Renal cortex interstitium (tissue), 15 donors: ENCODE measurements at places on chromosomes 3 and 15.

DNA sequence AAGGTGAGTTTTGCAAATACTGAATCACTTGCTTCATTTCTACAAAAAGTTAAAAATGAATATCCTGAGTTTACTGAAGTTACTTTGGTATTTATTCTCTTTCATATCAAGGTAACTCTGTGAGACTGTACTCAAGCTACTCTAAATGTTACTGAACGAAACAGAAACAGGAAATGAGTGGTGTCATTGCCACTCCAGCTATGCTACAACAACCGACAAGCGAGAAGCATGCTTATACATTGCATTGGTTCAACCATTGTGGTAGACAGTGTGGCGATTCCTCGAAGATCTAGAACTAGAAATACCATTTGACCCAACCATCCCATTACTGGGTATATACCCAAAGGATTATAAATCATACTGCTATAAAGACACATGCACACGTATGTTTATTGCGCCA, 313.2 kb upstream of the THBS1 start:
- DNase-seq = no peak

- DNase-seq = no peak
These were observed 151.0 kb downstream of the UBE3A start for GRCh38 chr15:25287823-25288222.

DNA sequence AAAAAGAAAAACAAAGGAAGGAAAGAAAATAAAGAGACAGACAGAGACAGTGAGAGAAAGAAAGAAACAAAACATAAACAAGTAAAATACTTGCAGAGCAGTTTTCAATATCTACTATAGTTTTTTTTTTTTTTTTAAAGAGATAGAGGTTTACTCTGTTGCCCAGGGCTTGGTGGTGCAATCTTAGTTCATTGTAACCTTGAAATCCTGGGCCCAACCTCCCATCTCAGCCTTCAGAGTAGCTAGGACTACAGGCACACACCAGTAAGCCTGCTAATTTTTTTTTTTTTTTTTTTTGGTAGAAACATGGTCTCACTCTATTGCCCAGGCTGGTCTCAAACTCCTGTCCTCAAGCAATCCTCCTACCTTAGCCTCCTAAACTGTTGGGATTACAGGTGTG, 23.1 kb downstream of the CLASP2 start:
- no peak for DNase-seq

GRCh38 chr3:103170651-103171050, 735.8 kb downstream of the ZPLD1 start:
- DNase-seq = no peak

DNA sequence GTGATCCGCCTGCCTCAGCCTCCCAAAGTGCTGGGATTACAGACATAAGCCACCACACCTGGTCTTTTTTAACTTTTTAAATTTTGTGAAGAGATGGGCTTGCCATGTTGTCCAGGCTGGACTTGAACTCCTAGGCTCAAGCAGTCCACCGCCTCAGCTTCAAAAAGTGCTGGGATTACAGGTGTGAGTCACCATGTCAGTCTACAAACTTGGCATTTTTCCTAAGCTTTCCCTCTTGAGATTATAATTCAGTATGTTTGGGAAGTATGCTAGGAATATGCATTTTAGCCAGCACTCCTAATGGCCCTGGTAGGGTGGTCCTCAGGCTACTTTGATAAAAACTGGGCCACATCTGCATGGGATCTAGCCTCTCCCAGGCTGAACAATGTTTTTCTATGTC, 4.4 kb downstream of the WDR73 start:
- DNase-seq = no peak

- no peak for DNase-seq
These were observed 39.5 kb upstream of the TPRG1 start for GRCh38 chr3:189132231-189132671.

DNA sequence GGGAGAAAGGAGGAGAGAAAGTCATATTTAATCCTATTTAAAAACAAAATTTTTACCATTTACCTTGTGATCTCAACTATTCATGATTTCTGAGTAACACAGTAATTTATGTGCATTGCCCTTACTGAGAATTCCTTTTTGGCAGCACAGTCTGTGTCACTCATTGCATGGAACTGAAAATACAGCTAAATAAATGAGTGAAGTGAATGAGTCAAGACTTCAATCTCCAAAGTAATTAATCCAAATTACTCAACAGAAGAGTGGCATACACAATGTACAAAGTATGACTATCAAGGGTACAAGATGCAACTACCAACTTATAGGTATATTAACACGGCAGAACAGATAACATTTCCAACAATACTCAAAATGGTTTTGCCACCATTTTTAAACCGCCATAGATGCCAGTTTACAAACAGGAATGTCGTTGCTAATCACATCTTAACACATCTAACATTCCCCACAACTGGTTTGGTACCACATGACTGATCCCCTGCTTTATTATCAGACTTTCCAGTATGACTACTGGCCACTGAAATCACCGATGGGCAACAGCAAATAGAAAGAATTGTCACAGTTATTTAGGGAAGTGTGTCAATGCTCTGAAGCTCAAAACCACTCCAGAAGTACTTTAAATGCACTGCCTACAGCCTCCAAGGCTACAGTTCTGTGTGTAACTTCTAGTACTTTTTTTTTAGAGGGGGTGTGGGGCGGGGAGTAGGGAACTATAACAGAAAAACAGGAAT, 410.4 kb downstream of the SHQ1 start:
- no peak for DNase-seq

DNA sequence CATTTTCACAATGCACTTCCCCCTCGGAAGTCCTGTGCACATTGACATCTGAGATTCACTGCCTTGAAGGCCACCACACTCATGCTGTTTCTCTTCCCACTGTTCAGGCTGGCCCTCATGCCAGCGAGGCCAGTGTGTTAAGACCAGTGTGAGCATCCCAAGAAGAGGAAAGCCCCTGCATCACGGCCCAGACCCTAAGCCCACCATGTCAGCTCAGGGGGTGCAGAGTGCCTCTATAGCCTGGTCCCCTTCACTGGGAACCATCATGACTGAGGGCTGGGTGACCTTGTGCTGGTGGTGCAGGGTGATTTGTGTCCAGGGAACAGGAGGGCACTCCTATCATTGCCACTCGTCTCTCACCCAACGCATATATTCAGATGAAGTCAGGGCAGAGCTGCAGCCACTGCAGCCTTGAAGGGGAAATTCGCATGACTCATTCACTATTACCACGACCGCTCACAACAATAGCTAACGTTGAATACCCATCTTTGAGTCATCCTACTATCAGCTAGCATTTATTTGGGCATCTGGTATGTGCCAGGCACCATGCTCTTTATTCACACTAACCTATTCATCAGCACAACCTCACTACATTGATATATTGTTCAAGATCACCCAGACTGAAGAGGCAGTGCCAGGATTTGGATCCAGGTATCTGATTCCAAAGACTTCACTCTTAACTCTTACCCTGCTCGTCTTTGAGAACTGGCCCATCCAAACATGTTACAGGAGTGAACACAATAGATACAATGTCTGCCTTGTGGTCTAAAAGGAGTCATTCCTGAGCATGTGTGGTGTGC, 58.8 kb upstream of the SLC6A11 start:
- no peak for DNase-seq

GRCh38 chr3:195005251-195005620, 265.7 kb downstream of the XXYLT1 start:
- DNase-seq = no peak

- DNase-seq = no peak
These were observed 419.8 kb upstream of the NR2F2 start for GRCh38 chr15:95910643-95911212.

DNA sequence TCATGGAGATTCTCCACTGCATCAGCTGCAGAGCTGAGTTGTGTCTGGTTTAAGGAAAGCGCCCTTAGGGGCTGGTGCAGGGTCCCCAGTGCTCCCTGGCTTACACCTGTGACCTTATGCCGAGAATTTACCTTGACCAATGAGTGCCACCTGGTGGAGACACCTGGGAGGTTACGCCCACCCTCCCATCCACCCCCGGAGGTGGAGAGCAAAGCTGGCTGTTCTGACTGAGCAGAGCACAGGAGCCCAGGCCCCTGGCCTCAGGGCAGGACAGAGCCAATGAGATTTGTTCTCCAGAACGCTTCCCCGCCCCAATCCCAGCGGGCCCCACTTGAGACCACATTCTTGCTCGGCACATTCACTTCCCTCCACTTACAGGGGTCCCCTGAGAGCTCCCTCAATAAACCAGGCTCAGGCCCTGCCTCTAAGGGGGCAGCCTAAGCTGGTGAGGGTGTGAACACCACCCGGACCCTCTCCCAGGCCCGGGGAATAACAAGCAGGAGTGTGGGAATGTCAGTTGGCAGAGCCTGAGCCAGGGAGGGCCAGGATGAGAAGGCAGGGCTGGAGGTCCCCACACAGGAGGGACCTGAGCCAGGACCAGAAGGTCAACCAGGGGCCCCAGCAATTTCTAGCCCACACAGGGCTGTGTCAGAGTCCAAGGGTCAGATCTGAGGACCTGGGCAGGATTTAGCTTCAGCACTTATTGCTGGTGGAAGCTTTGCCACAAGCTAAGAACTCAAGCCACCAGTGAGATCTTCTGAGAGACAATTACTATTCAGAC, 117.1 kb downstream of the TPRA1 start:
- DNase-seq = no peak

- peak; percentile 26 for DNase-seq
These were observed 69.5 kb upstream of the VEPH1 start for GRCh38 chr3:157572559-157573270.

- no peak for DNase-seq
These were observed 474.1 kb downstream of the FOXP1 start for GRCh38 chr3:71109241-71109976.

DNA sequence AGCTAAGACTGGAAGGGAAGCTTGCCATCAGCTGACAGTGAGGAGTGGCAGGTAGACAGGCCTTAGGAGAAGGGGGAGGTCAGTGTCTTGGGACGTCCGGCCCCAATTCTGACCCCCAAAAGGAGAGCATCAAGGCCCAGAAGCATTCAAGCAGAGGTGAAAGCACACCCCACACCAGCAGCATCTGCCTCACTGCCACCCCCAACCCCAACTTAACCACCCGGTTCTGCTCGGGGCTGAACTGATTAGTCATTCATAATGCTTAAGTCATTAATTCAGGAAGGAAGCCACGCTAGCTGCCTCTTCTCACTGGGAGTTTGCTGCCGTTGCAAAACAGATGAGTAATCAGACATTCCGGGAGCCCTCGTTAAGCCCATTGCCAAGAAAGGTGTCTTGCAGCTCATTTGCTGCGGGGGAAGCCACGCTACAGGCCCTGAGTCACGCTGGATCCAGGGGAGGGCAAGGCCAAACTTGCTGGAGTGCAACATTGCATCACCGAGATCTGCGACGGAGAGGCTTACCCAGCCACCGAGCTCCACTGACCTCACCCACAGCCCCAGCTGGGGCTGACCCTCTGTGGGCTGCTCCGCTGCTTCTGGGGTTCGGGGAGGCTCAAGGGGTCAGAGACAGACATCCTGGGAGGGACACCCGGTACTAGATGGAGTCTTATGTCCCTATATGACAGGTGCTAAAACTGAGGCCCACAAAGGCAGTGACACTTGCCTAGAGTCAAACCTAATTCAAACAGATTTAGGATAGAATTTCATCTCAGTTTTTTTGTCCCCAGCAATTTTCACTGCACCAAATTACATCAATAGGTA, 46.4 kb upstream of the HES1 start:
- DNase-seq = peak; percentile 48

DNA sequence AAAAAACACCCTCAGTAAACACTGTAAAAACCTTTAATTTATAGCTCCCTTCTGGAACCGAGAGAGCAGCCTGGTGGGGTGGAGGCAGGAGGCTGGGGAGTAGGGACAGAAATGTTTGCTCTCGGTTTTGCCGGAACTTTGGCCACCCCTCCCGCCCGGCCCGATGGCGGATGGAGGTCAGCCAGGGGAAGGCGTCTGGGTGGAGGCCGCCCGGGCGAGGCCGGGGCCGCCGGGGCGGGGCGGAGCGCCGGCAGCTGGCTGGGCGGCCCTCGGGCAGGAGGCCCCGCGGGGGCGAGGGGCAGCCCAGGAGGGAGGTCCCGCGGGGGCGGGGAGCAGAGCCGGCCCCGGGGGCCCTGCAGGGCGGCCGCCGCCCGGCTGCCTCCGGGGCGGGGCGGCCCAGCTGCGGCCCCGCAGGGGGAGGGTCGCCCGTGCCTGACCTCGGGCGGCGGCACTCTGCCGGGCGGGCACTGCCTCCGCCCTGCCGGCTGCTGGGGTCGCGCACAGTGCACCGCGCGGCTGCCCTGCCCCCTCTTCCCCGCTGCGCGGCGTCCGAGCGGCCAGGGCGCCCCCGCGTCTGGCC, 829 bp upstream of the SKIL start:
- peak; percentile 83 for DNase-seq

GRCh38 chr3:123390865-123391600, 57.9 kb downstream of the ADCY5 start:
- DNase-seq = no peak

DNA sequence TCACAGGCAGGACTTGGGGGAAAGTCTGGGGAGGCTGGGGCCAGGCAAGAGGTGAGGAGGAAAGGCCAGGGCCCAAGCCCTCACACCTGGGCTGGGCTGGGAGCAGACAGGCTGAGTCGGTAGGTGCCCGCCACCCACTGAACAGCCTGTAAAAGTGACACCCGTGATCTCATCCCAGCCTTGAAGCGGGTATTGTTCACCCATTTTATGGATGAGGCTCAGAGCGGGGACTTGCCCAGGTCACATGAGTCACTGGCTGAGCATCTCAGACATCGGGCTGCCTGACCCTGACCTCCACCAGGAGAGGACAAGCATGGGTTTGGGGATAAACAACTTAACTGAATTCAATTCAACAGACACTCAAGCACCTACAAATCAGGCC, 52.0 kb upstream of the CTSH start:
- DNase-seq = no peak

DNA sequence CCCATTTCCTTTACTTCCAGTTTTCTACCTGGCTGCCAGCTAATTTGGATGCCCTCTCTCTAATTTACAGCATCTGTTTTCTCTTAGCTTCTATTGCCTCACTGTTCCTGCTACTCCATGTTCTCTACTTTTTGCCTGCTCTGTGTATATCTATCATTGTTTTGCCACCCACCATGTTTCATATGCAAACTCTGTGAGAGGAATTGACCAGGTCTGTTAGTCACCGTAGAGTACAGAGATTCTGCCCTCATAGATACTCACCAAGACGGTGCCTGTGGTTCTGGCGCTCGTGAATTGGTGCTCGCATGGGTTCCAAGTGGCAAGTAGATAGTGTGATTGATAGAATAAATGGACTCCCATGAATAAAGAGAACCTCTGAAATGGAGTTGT, 288.8 kb downstream of the CNTN6 start:
- DNase-seq = no peak

DNA sequence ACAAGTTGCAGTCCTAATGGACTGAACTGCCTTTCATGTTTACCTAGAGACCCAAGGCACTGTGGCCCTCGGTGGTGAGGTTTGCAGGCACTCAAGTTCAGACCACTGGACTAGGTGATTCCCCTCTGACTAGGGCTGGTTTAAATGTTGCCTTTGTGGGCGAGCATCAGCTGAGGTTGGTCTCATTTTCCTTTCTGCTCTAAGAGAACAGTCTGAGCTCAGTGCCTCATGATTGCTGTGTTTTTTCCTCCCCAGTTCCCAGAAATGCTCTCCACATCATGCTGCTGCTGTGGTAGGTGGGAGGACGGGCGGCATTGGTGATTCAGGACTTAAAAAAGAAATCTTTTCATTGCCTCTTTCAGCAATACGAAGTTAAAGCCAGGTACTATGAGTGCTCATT, 237.2 kb downstream of the MBNL1 start:
- DNase-seq = no peak
